Right forelimb (tissue), 1 donor: ENCODE measurements at places on chromosomes 1 and 21.

DNA sequence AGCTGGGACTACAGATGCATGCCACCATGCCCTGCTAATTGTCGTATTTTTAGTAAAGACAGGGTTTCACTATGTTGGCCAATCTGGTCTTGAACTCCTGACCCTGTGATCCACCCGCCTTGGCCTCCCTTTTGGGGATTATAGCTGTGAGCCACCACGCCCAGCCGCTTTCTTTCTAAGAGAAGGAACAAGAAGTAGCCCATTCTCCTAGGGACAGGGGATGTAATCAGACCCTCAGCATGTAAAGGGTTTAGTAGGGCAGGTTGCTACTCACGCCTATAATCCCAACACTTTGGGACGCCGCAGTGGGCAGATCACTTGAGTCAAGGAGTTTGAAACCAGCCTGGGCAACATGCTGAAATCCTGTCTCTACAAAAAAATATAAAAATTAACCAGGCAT, 189.7 kb downstream of the TOMM20 start:
- DNase-seq: no peak

- no peak for DNase-seq
Observed at GRCh38 chr21:25421321-25422028, 185.8 kb downstream of the MRPL39 start.

DNA sequence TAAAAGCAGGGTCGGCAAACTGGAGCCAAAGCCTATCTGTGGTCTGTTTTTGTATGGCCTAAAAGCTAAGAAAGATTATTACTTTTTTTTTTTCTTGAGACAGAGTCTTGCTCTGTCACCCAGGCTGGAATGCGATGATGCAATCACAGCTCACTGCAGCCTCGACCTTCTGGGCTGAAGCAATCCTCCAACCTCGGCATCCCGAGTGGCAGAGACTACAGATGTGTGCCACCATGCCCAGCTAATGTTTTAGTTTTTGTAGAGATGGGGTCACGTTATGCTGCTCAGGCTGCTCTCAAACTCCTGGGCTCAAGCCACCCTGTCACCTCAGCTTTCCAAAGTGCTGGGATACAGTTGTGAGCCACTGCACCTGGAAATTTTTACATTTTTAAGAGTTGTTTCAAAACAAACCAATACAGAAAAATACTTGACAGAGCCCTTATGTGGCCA, 6.5 kb upstream of the GLRX2 start:
- DNase-seq: no peak

GRCh38 chr1:192573499-192573898, 2.1 kb upstream of the RGS1 start:
- no peak for DNase-seq

- DNase-seq: no peak
Observed at GRCh38 chr1:109768820-109769219, 5.1 kb upstream of the EPS8L3 start.

DNA sequence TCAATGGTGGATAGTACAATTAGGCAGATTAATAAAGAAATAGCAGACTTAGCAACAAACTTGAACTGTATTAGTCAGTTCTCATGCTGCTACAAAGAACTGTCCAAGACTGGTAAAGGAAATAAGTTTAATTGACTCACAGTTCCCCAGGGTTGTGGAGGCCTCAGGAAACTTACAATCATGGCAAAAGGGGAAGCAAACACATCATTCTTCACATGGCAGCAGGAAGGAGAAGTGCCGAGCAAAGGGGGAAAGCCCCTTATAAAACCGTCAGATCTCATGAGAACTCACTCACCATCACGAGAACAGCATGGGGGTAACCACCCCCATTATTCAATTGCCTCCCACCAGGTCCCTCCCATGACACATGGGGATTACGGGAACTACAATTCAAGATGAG, 27.1 kb upstream of the PDE4B start:
- DNase-seq: no peak
